NCI-H2081 treated with DMSO at 0.1 percent for 48 hours (cell line): ENCODE measurements at places on chromosomes 5 and 9.

DNA sequence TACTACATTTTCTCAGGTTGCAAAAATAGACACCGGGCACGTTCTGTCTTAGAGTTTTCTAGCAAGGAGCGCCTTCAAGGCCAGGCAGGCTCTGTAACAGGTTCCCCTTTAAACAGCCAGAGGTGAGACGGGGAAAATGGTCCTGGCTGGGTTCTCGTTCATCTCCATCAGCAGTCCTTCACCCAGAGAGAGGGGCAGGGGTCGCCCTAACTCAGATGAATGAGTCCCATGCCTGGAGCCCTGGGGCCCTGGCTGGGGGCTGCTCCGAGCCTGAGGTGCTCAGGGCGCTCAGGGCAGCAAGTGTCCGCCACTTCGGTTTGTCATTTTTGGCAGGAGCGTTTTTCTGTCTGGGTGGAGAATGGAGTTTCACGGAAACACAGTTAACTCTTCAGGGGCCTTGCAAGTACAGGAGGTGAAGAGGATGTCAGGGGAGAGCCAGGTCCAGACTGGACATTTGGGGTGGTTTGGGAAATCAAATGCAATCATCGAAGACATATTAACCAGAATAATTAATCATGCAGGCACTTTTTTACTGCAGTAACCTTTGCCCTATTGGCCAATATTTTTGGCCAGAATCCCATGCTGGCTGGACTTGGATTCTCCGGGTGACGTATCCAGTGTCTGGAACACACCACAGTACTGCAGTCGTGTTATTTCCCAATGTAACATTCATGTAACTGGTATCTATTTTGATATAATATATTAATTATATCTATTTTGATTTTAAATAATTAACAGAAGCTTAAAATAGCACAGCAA is 2.9 kb downstream of the NTNG2 start:
- no peak for DNase-seq

GRCh38 chr5:141843156-141843927 is 34.9 kb downstream of the PCDH1 start:
- DNase-seq = no peak

GRCh38 chr9:105257809-105258208 is 13.4 kb downstream of the SLC44A1 start:
- peak; percentile 16 for DNase-seq

DNA sequence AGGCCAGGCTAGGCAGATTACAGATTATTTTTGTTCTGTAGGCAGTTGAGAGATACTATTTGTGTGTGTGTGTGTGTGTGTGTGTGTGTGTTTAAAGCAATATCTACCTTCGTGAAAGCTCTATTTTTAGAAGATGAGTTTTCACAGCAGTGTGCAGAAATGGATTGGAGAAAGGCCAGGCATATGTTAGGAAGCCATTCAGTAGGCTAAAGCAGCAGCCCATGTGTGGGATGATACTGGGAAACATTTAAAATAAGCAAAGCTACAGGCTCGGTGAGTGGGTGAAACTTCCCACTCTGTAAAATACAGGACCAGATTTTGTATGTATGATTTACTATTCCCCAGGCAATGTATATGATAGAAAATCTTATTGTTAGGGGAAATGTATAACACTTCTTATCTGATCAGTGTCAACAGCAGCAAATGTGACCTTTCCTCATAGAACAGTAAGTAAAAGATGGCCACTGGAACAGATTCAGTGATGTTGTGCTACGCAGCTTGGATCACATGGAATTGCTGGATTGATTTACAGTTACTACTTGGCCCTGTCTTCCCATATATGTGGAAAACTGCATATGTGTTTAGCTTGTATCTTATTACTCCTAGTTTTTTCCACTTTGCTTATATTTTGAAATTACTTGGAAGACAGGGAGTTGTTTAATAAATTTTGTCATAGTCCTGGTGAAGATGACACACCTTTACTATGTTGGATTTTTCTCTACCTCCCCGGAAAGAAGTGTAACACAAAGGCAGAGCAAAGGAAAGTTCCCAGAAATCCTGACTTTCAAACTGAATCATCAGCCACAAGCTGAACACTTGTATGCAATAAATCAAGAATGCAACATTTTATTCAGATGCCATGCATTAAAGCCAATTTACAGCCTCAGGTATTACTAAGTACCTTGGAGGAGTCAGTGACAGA is 1077.7 kb upstream of the SEMA6A start:
- no peak for DNase-seq

DNA sequence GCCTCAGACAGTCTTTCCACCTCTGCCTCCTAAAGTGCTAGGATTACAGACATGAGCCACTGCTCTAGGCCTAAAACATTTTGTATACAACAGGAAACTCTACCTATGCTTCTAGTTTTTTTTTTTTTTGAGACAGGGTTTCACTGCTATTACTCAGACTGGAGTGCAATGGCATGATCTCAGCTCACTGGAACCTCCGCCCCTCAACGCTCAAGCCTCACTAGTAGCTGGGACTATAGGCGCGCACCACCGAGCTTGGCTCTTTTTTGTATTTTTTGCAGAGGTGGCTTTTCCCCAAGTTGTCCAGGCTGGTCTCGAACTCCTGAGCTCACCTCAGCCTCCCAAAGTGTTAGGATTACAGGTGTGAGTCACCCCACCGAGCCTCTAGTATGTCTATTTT is 5.4 kb downstream of the HSPA9 start:
- no peak for DNase-seq

DNA sequence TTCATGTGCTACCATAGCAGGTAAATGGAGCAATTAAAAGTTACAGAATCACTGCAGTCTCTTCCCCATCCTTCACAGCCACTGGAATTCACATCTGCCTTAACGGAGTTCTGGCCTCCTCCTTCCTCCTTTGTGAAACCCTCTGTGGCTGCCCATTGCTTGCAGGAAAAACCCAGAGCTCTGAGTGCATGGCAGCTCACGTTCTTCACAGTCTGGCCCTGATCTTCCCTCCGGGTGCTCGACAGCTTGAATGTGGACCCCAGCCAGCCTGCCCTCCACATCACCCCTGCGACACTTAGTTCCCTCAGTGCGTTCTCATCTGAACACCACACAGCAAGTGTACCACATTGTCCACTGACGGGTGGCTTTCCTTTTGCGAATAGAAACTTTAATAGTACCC is 63.2 kb upstream of the RUFY1 start:
- no peak for DNase-seq

DNA sequence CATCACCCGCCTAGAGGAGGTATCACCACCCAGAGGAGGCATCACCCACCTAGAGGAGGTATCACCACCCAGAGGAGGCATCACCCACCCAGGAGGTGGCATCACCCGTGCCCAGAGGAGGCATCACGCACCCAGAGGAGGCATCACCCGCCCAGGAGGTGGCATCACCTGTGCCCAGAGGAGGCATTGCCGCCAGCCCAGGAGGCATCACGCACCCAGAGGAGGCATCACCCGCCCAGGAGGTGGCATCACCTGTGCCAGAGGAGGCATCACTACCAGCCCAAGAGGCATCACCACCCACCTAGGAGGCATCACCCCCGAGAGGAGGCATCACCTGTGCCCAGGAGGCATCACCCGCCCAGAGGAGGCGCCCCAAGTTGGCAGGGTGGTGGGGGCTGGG is 2.6 kb downstream of the NOTCH1 start:
- no peak for DNase-seq

GRCh38 chr5:155106221-155106620 is 92.7 kb downstream of the KIF4B start:
- DNase-seq = no peak

- no peak for DNase-seq
These were observed 47.4 kb downstream of the PRKACG start for GRCh38 chr9:68966496-68966944.

- DNase-seq = no peak
These were observed 13.7 kb downstream of the IER5L start for GRCh38 chr9:129164246-129164930.

DNA sequence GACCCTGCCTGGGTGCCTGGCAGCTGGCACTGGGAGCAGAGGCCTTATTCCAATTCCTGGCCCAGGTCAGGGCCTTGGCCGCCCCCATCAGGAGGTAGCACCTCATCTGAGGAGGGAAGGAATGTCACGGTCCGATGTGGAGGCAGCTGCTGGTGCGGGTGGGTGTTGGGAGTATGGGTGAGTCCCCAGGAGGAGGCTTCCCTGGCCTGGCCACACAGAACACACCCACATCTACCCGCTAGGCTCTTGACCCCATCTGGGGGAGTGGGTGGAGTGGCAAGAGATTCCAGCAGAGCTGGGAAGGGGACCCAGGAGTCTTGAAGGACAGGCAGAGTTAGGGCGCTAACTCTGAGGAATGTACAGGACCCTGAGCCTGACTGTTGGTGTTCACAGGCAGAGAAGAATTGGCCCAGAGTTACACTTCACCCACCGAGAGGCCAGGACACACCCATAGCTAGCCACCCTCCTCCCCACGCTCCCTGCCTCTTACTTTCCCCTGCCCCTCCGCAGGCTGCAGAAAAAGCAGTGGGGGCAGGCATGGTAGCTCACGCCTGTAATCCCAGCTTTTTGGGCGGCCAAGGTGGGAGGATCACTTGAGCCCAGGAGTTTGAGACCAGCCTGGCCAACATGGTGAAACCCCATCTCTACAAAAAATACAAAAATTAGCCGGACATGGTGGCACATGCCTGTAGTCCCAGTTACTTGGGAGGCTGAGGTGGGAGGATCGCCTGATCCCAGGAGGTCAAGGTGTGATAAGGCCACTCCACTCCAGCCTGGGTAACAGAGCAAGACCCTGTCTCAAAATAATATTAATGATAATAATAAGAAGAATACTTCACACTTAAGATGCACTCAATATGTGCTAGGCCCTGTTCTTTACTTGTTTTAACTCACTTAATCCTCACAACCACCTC is 6.0 kb downstream of the OLFML2A start:
- no peak for DNase-seq

GRCh38 chr9:17627641-17628040 is 48.8 kb downstream of the SH3GL2 start:
- peak; percentile 36 for DNase-seq

GRCh38 chr5:80070338-80071056 is 35.3 kb downstream of the THBS4 start:
- DNase-seq = no peak

- DNase-seq = no peak
These were observed 723.3 kb upstream of the GRAMD2B start for GRCh38 chr5:125699860-125700259.

- no peak for DNase-seq
These were observed 8.8 kb upstream of the OTULINL start for GRCh38 chr5:14572836-14573235.

DNA sequence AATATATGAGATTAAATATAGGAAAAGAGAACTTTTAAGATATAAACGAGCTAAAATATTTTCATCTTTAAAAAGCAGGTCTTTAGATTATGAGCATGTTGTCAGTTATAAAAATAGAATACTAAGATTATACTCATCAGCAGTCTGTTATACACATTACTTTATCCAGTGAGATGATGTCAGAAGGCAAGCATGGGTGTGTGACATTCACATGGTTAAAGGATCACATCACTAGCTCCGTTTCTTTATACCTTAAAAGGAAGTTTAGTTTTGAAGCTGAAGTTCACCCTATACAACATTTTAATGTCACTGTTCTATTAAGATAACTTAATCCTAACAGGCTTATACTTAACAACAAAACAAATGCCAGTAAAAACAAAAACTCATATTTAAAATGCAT is 59.6 kb downstream of the RICTOR start:
- no peak for DNase-seq

DNA sequence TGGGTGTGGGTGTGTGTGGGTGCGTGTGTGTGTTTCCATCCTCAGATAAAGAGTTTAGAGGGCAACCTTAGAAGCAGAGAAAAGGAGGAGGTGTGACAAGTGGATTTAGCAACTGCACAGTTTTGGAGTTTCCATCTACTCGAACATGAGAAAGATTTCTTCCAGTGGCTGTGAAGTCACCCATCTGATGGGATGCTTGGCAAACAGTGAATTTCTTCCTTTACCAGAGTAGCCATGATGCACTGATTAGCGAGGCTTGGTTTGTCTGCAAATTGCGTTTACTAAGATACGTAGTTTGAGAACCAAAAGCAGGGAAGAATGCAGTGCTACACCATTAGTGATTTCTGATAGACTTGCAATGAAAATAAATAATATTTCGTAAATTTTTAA is 791 bp upstream of the STARD4 start:
- no peak for DNase-seq

GRCh38 chr9:98641695-98642094 is 67.0 kb downstream of the GABBR2 start:
- no peak for DNase-seq

DNA sequence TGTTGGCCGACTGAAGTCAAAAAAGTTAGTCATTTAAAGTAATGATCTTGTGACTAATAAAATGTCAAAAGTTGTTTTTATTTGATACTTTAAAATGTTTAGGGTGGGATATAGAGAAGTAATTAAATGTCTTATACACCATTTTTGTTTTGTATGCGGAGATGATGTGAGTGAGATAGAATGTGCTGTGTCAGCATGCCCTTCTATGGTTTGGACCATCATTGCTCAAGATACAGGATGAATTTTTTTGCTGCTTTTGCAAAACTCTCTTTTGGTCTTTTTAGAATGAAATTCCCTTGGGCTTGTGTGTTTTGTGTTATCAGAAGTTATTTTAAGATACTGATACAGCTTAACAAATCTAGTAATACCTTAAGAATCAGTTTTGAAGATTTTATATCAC is 12.5 kb downstream of the SRFBP1 start:
- DNase-seq = no peak

DNA sequence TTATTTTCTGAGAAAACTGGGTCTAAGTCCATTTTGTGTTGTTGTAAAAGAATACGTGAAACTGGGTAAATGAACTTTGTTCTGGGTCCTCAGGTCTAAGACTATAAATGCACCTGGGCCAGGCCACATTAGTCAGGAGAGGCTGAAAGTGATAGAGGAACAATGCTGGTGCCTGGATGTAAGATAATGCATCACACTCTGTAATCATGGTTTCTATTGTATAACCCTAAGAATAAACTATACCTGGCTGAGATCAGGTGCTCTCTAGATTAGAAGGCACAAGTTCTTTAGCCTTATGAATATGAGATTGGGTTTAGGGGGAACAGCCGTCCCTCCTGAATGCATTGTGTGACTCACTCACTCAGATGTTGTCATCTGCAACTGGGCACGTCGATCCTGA is 675.5 kb downstream of the HTR1A start:
- no peak for DNase-seq

- no peak for DNase-seq
These were observed 17.3 kb downstream of the SCAMP1 start for GRCh38 chr5:78377718-78378105.

DNA sequence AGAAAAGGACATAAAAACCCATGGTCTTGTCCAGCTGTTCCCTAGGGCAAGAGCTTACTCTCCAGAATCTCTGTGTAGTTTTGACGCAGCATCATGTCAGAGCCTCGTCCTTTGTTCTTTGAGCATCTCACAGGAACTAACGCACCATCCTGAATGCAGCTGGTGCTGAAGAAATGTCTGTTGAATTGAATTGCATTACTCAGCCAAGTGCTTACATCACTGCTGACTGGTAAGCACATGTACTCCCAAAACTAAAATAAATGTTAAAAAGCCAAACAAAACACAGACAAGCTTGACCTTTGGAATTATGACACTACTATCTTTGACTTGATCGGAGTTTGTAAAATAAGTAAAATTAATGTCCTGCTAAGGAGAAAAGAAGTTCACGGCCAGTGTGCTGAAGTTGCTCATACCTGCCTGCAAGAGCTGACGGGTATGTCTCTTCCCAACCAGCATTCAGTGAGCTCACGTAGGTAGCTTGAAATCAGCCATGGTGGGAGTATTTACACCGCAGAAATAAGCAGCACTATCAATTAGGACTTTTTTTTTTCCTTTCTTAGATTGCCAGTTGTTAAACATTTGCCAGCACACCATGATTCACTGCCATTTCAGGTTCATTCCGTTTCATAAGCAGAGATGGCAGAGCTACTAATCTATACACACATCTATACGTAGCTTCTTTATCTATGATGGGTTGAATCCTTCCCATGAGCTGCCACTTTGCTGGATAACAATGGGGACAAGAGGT is 310.6 kb upstream of the MSX2 start:
- no peak for DNase-seq
